ENCODE measurements at places on chromosomes 16 and 17. TPM values are rescaled to one million over a fixed set of nuclear protein-coding genes. Genes with fewer than 3 reads are reported as not detected.

DNA sequence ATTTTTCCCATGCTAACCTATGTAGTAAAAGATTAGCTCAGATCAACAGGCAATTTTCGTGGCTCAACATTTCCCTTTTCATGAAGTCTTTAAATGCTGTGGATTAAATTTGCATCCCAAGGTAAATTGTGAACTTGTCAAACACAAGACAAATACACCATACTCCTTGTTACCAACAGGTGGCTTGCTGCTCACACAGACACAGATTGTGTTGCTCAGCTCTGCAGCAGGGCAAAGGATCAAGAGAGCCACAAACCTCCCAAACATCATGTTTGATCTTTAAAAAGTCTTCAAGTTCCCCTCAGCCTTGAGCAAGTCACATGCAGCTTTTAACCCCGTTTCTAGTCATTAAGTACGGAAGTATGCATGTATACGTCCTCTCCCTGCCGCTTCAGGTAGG, 119.6 kb upstream of the CNTNAP4 start:
- DNase-seq: no peak

- DNase-seq: no peak
These were observed 5.5 kb upstream of the FAM20A start for GRCh38 chr17:68606451-68607307.

DNA sequence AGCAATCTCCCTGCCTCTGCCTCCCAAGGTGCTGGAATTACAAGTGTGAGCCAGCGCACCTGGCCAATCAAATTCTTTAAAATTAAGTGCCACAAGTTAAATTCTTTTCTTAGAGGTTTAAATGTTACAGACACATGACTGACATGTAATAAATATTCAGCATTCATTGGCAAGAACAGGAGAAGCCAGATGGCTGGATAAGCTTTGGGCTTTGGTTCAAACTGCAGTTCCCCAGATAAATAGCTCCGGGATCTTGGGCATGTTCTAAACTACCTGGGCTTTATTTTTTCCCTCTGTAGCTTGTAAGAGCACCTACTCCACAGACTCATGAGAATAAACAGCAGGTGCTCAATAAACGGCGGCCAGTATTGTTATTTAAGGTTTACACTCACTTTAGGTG, 34.1 kb downstream of the ABAT start:
- no peak for DNase-seq

The PRR35 gene
- total RNA-seq: not detected

The YBX2 gene
- total RNA-seq: not detected
